ENCODE measurements at places on chromosomes 4 and X.
A peak's percentile ranks its signal among the peaks of the same experiment; 100 is the strongest.

GRCh38 chr4:126850286-126850685, 782.5 kb upstream of the INTU start:
- peak; percentile 89 for DNase-seq

DNA sequence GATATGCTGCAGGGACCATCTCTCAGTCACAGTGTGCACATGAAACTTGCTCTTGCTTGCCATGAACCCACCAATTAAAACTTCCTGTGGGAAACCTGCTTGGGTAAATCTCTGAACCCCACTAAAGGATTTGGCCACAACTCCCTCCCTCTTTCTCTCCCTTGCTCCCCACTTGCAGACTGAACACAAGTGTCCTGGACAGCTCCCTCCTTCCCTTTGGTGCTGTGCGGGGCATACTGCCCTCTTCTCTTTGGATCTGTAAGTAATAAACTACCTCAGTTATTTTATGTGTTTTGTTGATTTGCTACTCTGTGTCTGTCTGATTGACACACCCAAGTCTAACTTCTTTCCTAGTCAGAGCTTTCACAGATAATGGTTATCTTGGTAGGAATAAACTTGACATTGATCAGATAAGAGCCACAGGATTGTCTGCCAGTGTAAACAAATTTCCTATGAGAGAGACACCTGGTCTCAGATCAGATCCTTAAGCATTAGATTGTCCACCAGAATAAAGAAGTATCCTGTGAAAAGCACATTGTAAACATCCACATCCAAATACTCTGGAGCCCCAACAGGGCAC, 41.8 kb downstream of the SULT1E1 start:
- no peak for DNase-seq

- DNase-seq: no peak
Observed at GRCh38 chr4:150259861-150260567, 181.8 kb downstream of the DCLK2 start.

GRCh38 chr4:4637710-4638109, 95.9 kb upstream of the STX18 start:
- no peak for DNase-seq

- DNase-seq: peak; percentile 77
Observed at GRCh38 chr4:176622251-176622948, 170.3 kb downstream of the VEGFC start.

- peak; percentile 44 for DNase-seq
Observed at GRCh38 chr4:48275247-48275646, 5.6 kb upstream of the TEC start.

DNA sequence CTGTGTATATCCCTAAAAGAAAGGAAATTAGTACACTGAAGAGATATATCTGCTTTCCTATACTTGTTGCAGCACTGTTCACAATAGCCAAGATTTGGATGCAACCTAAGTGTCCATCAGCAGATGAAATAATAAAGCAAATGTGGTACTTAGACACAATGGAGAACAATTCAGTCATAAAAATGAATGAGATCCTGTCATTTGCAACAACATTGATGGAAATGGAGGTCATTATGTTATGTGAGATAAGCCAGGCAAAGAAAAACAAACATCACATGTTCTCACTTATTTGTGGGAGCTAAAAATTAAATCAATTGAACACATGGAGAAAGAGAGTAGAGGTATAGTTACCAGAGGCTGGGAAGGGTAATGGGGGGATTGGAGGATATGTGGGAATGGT, 611.9 kb downstream of the STPG2 start:
- DNase-seq: no peak
